Activated CD4-positive, alpha-beta T cell treated with anti-CD3 and anti-CD28 coated beads for 4 hours (primary cell): ENCODE measurements at places on chromosomes 5 and 9.

DNA sequence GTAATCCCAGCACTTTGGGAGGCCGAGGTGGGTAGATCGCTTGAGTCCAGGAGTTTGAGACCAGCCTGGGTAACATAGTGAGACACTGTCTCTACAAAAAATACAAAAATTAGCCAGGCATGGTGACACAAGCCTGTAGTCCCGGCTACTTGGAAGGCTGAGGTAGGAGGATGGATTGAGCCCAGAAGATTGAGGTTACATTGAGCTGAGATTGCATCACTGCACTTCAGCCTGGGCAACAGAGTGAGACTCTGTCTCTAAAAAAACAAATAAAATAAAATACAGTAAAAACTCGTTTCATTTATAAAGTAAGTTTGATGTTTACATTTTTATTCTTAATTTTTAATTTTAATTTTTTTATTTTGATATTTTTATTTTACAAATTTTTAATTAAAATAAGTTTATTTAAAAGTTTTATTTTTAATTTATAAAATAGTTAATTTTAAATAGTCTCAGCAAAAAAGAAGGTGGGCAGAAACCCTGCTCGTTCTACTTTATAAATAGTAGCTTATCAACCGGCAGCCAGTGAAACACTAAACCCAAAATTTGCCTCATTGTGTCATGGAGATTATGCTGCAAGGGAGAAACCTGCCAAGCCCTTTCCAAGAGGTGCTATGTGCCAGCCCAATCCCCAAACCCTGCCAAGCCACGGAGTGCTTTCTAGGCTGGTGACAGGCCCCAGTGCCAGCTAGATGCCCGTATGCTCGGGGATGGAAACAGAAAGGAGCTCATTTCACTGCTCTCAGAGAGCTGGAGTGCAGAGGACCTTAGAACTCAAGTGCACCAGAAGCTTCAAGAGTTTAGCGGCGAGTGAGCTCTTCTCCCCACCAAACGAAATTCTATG lies 38.9 kb downstream of the SERINC5 start:
- no peak for DNase-seq

DNA sequence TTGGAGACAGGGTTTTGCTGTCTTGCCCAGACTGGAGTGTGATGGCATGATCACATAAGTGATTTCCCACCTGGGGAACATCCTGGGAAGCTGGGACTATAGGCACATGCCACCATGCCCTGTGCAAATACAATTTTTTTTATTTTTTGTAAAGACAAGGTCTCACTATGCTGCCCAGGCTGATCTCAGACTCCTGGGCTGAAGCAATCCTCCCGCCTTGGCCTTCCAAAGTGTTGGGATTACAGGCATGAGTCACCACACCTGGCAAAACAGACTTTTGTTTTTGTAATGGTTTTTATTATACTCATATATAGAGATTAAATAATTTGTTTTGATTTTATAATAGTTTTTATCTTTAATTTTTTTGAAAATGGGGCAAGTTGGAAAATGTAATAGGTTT lies 14.7 kb downstream of the DNAJC25 start:
- DNase-seq: no peak

GRCh38 chr9:75482566-75482965 lies 394.3 kb downstream of the OSTF1 start:
- no peak for DNase-seq

GRCh38 chr9:99745085-99745484 lies 76.6 kb upstream of the NR4A3 start:
- no peak for DNase-seq

- no peak for DNase-seq
These were observed 452.0 kb upstream of the ZNF608 start for GRCh38 chr5:125198270-125198974.

- DNase-seq: no peak
These were observed 98.0 kb downstream of the SLIT3 start for GRCh38 chr5:169202969-169203368.
